ENCODE measurements at places on chromosomes 5 and 9.

DNA sequence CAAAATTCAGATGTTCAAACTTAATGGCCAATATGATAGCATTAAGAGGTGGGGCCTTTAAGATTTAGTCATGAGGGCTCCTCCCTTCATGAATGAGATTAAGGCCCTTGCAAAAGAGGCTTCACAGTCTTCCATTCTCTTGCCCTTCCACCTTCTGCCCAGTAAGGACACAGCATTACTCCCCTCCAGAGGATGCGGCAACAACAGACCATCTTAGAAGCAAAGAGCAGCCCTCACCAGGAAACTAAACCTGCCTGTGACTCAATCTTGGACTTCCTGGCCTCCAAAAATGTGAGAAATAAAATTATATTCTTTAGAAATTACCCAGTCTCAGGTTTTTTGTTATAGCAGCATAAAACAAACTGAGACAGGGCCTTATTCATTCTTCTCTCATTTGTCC lies 8.2 kb downstream of the AP3B1 start:
- DNase-seq = no peak

- no peak for DNase-seq
Measured at GRCh38 chr9:109604131-109604530, 106.0 kb upstream of the PTPN3 start.

DNA sequence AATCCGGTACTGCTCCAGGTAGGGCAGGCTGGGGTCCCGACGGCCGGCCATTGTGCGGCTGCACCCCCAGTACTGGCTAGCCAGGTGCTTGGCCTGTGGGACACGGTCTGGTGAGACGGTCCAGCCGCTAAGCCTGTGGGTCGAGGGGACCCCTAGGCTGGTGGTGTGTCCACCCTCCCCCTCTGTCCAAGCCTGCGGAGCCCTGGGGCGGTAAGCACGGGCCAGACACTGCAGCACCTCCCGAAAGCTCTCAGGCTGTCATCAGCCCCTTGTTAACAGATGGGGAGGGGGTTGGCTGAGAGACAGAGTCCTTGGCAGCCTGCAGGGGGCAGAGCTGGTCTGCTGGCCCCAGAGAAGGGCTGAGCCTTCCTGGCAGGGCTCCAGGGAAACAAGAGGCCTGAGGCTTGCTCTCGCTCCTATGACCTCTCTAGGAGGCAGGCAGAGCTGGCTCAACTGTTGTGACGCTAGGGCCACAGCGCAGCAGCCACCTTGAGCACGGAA lies 11.8 kb upstream of the MRNIP start:
- no peak for DNase-seq

GRCh38 chr9:37269221-37269620 lies 148.8 kb downstream of the ZCCHC7 start:
- DNase-seq = no peak

DNA sequence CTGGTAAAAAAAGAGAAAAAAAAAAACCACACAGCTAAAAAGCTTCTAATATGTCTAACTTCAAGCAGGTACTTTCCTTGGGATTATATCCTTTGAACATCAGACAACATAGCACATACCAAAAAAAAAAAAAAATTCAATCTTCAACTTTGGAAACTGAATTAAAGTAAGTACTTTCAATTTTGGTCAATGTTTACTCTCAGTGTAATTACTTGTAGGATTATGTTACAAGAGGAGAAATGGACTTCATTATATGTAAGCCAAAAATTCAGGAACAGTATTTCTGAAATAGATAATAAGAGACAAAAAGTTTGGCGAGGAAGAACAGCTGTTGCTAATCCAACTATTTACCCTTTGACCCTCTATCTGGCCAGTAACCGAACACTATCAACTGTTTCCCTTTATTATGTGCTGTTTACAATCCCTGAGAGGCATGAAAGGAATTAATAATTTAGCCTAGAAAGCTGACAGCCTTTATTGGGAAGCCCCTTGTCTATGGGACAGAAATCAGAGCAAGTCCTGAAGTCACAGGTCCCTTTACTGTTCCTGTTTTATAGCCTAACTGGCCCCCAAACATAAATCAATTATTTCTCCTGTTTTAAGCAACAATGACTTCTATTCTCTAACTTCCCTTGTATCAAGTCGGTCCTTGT lies 46.6 kb downstream of the NR6A1 start:
- no peak for DNase-seq

DNA sequence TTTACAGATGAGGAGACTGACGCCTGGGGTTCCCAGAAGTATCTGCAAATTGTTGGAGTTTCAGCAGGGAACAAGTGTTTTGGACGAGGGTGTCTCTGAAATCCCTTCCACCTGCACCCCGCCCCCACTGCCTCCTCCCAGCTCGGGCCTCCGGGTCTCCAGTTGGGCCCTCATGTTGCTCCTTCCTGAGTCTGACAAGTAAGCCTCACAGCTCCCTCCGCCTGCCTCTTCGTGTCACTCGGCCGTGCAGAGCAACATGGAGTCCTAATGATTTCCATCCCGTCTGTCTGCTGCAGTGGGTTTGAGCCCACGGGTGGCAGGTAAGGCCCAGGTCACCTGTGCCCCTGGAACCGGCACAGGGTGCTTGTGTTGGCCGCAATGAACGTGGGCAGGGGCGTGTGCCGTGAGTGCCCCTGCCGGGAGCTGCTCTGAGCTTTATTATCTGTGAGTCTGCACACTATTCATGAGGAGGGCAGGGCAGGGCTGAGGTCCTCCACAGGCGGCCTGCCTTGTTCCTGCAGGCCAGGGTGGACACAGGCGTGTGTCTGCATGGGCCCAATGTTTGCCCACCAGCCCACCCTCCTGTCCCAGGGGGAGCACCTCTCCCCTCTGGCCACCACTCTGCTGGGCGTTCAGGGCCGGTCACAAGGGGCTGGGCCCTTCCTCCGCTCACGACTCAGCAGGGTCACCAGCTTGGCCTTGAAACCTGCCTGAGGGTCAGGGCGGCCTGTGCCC lies 6.1 kb downstream of the DOK3 start:
- no peak for DNase-seq

DNA sequence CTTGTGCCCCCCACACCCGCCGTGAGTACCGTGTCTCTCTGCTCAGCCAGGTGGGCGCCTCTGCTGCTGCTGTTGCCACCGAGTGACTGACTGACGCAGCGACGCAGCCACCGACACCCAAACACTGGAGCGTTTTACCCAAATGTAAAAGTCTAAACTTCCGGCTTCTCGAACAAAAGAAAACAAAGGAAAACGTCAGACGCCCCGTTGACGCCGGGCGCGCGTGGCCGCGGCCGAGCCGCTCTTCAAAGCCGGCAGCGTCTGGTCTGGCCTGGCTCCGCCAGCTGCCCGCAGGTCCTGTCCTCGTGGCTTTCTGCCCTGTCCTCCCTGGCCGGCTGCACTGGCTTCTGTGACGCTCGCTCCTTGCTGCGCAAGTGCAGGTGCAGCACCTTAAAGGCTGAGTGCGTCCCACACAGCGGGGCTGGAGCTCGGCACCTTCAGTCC lies 41.4 kb upstream of the CLPTM1L start:
- DNase-seq = peak; percentile 29

- no peak for DNase-seq
Measured at GRCh38 chr9:76866689-76867088, 39.2 kb downstream of the PRUNE2 start.

DNA sequence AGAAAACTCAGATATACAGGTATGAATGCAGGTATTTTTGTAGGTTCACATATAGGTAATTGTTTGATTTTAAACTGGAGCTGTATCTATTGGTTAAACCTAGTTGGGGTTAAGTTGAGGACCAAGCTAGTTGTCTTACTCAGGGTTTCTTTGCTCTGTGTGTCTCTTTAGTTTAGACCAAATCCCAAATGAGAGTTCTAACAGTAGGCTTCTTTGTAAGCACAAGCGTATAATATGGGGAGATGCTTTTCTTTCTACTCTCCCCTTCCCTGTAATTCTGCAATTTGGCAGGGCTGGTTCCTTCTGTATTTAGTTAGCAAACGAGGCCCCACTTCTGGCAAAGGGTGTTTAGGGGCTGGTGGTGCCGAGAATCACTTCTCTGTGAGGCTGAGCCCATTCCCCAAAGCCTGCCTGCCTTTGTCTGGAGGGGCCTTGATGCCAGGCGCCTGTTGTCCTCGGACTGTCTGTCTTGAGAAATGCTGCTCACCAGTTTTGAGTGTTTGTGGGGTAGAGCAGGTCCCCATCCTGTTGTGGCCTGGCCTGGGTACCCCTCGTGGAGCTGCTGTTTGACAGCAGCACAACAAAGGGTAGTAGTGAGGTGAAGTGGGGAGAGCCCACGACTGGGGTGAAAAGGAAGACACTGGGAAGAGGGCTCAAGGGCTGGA lies 259.3 kb downstream of the FANCC start:
- DNase-seq = no peak

DNA sequence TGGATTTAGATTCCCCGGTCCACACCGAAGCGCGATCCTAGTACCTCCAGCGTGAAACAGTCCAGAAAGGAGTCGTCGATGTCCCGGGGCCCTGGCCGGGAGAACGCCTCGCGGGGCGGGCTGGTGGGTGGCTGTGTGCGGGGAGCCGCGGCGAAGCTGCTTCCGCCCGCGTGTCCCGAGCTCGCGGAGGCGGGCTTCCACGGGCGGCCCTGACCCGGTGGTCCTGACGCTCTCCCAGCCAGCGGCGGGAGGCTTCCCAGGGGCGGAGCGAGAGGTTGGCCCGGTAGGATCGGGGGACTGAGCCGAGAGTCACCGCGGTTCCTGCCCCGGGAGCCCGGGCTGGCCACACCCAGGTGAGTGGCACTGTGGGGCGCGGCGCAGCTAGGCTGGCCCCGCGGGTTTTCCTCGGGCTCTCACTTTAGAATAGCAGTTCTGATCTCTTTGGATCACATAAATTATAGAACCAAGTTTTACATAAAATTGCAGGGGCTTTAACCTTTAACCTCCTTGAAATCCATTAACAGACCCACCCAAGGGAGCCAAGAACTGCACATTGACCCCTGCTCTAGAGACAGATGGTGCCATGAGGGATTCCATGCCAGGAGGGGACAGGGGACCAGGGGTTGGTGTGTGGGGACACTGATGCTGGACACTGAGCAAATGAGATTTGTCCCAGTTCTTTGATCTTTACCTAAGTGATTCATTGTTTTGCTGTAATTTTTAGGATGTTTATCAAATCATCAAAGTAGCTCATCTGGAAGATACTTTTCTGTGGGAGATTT lies 29.2 kb upstream of the IL31RA start:
- DNase-seq = no peak

DNA sequence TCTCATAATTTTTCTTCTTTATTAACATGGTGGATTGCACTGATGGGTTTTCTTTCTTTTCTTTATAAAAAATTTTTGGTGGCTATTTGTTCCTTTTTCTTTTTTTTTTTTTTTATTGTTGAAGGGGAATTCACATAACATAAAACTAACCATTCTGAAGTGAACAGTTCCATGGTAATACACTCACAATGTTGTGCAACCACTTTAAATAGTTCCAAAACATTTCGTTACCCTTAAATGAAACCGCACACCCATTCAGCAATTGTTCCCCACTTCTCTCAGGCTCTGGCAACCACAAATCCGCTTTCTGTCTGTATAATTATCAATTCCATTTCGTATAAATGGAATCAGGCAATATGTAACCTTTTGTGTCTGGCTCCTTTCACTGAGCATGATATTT lies 11.7 kb upstream of the SETX start:
- no peak for DNase-seq

GRCh38 chr9:133320421-133320881 lies 15.5 kb downstream of the SURF6 start:
- no peak for DNase-seq

DNA sequence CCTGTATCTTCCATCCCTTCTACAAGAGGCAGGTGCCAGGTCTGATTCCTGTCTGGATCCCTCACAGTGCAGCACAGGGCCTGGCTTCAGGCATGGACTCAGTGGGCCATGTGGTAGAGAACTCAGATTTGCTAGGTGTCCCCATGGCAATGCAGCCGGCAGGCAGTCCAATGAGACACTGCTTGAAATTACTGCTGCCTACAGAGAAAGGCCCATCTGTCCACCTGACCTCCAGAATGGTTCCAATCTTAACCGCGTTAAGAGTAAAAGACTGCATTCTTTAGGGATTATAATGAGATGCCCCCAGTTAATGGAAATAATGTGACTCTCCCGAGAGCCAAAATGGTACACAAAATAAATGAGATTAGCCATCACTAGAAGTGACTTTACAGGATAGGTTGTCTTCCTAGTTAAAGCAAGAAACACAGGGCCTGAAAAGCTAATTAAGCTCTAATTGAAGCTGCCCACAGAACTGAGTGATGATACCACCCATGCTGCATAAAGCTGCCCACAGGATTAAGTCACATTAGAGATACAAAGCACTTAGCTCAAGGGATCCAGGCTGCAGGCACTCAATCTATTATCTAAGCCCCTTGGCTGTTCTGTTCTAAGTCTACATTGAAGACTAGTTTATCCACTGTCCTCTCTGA lies 11.4 kb downstream of the FAM193B start:
- no peak for DNase-seq

GRCh38 chr9:37971691-37972090 lies 67.8 kb upstream of the SLC25A51 start:
- DNase-seq = no peak

- no peak for DNase-seq
Measured at GRCh38 chr9:88645172-88645878, 110.3 kb downstream of the NXNL2 start.

Data from activated naive CD4-positive, alpha-beta T cell (primary cell).